ENCODE measurements at places on chromosomes 11 and 22.

- no peak for DNase-seq
These were observed 20.3 kb upstream of the MRPL17 start for GRCh38 chr11:6703247-6704063.

DNA sequence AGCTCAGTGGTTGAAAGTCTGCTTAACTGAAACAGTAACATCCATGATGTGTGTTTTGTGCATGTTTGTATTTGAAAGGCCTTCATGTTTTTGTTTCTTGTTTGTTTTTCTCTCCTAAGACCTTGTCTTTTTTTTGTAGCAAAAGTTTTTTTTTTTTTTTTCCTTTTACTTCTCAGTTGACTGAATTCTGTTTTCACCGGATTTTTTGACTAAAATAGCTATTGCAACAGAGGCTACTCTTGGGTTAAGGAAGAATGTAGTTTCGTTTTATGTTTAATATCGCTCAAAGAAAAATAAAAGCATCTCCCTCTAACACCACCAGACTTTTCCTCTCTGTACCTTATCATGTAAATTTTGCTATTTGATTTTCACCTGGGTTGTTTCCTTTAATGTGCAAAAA, 15.1 kb downstream of the APOL6 start:
- no peak for DNase-seq

- no peak for DNase-seq
These were observed 118.0 kb downstream of the SIK3 start for GRCh38 chr11:116980136-116980793.

- DNase-seq, result no peak
These were observed 73.2 kb upstream of the TCF20 start for GRCh38 chr22:42343531-42344081.

DNA sequence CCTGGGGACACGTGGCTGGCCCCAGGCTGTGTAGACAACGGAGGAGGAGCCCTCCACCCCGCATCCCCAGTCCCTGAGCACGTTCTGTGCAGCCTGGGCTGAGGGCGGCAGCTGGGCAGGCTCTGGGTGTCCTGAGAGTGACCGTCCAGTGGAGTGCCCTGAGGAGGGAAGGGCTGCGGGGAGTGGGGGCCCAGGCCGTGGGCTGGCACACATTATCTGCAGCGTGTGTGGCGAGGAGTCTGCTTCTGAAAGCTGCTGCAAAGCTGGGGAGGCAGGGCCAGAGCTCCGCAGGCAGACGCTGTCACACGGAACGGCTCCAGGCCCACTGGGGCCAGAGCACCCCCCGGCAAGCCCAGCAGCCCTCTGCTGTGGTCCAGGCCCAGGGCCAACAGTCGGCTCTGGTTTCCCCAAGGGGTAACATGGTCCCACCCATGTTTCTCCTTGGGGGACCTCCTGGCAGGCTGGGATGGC, 835 bp upstream of the ANO9 start:
- DNase-seq, result no peak

DNA sequence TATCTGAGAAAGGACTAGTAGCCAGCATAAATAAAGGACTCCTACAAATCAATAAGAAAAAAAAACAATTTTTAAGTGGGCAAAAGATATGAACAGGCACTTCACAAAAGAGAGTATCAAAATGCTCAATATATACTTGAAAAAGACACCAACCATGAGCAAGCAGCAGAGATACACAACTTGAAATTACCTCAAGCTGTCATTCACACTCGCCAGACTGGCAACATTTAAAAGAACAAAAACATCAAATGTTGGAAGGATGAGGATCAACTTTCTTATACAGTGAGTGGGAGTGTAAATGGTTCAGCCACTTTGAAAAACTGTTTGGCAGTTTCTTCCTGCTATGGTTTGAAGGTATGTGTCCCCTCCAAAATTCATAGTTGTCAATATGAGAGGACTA, 23.9 kb upstream of the ELFN2 start:
- no peak for DNase-seq

GRCh38 chr22:30211124-30211820, 35.3 kb downstream of the LIF start:
- no peak for DNase-seq

- peak; percentile 83 for DNase-seq
These were observed 23.9 kb upstream of the MICAL2 start for GRCh38 chr11:12086271-12087074.

- DNase-seq, result no peak
These were observed 26.8 kb downstream of the BARX2 start for GRCh38 chr11:129402206-129403171.

- no peak for DNase-seq
These were observed 72.6 kb downstream of the GRK3 start for GRCh38 chr22:25637032-25637431.

- DNase-seq, result no peak
These were observed 29.8 kb downstream of the POU2AF1 start for GRCh38 chr11:111349191-111349695.

- no peak for DNase-seq
These were observed 101.0 kb downstream of the ME3 start for GRCh38 chr11:86571273-86571948.

DNA sequence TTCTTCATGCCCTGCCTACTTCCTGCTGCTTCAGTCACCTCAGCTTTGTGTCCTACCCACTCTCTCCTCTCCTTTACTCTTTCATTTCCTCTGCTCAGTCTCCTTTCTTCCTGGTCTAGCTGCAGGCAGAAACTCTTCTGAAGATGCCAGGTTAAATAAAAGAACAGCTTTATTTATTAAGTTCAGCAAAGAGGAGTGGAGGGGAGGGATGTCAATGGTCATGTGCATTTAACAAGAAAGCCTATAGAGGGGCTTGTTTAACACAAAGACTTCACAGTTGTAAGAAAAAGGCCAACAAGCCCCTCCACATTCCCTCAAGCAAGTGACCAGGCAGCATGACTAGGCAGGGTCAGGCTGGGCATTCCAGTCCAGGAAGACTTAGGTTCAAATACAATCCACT, 609.2 kb downstream of the INSC start:
- no peak for DNase-seq

DNA sequence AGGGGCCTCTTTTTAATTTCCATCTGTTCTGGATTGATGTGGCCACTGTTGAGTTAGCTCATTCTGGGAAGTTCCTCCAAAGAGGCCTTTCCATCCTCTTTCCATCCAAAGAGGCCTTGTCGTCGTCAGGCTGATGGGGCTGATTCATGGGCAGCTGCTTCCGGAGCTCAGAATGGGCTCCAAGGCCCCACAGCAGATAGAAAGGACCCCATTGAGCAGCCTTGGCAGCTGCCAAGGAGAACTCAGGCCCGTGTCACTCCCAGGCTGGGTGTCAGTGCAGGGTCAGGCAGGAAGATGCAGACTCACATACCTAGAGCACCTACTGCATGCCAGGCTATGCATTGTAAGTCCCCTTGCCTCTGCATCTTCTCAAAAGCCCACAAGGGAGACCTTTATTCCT, 524.1 kb downstream of the MIAT start:
- DNase-seq, result no peak

GRCh38 chr11:121523581-121524232, 70.9 kb upstream of the SORL1-AS1 start:
- no peak for DNase-seq

- DNase-seq, result no peak
These were observed 28.4 kb upstream of the RBFOX2 start for GRCh38 chr22:36056980-36057379.

GRCh38 chr11:11816511-11817314, 25.1 kb upstream of the USP47 start:
- peak; percentile 71 for DNase-seq

All from AG09319 (cell line).